Stromal cell of bone marrow (primary cell): ENCODE measurements at places on chromosomes 6 and 20.

DNA sequence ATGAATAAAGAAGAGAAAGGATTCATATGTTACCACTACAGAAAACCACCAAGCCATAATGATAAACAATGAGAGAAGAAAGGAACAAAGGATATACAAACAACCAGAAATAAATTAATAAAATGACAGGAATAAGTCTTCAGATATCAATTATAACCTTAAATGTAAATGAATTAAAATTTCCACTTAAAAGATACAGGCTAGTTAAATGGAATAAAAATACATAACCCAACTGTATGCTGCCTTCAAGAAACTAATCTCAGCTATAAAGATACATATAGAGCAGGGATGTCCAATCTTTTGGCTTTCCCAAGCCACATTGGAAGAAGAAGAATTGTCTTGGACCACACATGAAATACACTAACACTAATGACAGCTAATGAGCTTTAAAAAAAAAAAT lies 135.9 kb upstream of the GJE1 start:
- no peak for DNase-seq

GRCh38 chr20:64069614-64070243 lies 6.7 kb downstream of the TCEA2 start:
- DNase-seq: no peak

- DNase-seq: no peak
Measured at GRCh38 chr6:153073841-153074240, 57.2 kb downstream of the RGS17 start.

DNA sequence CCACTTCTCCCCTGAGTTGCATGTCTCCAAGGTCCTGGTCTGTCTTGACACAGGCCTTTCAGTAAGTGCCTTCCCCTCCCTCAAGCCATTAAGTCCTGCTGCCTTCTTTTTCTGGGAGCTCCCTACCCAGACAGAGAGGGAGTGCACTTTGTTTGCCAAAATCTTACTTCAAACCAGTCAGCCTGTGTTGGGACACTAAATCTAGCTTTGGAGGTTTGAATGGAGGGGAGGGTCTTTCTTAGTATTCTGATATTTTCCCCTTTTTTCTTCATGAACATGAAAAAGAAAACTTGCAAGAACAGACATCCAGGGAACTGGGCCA lies 170.7 kb upstream of the PMEPA1 start:
- DNase-seq: no peak

DNA sequence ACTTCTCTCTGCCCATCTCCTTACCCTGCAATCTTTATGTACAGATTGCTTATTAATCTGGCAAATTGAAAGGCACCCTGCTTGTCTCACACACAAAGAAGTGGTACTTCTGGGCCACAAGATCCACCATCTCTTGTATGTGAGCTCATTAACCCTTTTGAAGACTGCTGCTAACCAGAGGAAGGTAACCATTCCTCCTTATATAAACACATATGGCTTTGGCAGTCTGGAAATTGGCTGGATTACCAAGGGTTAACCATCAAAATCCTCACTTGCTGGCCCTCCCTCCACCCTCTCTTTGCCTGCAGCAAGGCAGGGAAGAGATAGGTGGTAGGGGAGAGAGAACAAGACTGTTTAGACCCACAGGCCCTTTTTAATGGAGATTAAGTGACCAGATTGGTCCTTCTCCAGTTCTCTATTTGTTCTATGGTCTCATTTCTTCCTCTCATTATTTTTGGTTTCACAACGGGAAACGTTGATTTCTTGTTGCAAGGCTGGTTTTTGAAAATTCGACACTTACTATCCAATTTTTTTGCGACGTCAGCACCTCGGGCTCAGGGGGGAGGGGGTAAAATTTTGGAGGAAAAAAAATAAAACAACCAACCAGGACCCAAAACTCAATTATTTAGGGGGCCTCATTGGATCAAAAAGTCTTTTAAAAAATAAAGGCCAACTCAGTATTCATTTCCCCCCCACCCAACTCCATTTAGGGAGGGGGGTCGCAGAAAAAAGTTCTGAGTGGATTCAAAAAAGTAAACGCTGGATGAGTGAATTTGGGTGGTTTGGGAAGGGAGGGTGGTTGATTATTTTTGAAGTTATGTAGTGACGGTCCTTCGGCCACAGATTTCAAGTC lies 859 bp downstream of the PPP1R10 start:
- no peak for DNase-seq

- no peak for DNase-seq
Measured at GRCh38 chr6:45920819-45921511, 94.7 kb downstream of the CLIC5 start.

DNA sequence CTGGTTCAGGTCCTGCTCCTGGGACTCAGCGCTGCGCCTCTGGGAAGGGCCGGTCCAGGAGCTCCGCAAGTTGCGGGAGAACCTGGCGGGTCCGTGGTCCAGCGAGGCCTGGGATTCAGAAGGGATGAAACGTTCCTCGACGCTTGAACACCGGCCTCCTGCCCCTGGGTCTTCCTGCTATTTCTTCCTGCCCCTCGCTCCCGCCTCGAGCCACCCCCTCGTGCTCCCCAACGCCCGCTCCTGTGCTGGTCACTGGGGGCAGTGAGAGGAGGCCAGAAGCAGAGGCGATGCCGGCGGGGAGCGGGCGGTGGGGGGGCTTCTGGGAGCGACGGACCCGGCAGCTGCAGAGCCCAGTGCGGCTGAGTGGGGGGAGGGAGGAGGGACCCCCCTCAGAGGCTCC lies 20.8 kb upstream of the KIF25 start:
- DNase-seq: no peak

DNA sequence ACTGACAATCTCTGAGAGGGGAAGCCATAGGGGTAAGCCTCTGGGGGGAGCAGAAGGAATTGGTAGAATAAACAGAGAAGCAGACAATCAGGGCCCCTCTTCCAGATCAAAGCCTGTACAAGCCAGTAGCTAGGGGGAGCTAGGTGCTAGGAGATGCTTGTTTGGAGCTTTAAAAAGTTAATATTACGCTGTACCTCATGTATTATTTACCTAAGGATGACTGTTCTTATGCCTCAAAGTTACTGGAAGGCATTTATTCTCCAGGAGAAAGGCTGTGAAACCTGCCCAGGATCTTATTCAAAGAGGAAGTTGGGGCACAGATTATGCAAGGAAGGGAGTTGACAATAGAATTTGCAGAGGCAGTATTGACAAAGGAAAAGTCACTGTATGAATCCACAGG lies 111.8 kb upstream of the SLC35F1 start:
- DNase-seq: no peak

- DNase-seq: no peak
Measured at GRCh38 chr6:43796903-43797890, 27.2 kb downstream of the VEGFA start.

DNA sequence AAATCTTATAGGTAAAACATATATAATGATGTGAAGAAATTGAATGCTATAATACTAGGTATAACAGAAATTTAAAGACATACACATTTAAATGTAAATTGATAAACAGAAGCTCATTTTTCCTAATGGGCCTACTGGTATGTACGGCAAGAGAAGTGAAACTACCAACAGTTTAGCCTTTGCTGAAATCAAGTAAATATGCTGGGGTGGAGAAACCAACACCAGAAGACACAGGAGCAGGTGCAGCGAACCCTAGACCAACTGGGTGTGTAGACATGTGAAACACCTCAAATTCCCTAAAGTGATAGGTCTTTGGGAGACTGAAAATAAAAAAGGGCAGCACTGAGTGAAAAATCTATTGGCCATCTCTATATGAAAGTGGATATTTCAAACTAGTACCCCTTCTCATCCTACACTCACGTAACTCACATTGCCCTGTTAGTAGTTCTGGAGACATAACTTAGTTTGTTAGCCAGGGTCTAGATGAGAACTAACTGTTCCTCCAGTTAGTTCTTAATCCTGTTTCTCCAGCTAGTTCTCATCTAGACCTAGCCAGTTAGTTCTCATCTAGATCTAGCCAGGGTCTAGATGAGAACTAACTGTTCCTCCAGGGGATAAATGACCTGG lies 53.1 kb downstream of the SLC35D3 start:
- no peak for DNase-seq

DNA sequence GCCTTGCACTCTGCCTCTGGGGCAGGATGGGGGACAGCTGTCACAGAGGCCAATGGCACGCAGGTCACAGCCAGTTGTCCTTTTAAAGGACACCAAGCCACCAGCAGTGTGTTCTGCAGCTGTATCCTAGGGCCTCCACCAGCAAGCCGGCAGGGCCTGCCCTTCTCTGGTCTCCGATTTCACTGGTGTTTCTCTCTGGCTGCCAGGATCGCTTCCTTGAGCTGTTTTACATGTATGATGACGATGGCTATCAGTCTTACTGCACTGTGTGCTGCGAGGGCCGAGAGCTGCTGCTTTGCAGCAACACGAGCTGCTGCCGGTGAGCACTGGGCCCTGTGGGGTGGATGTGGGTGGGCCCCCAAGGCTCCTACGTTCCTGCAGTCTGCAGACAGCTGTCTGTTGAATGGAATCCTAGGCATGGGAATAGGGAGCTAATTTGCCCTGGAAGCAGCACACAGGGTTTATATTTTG lies 22.7 kb upstream of the MAPRE1 start:
- DNase-seq: no peak
